ENCODE measurements at places on chromosomes 7 and 10.

DNA sequence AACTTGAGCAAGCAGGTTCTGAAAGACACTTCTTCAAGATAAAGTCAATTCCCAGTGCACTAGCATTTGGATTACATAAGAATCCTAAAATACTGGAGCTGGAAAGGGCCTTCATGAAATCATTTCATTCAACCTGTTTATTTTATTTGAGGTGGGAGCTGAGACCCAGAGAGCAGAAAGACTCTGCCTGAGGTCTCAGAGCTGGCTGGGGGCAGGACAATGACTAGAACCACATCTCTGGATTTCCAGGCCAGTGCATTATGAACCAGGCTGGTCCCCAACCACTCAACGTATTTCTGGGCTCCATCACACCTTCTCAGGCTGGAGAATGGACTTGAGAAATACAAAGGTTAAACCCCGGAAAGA is 8.4 kb downstream of the ANXA11 start:
- no peak for DNase-seq

GRCh38 chr10:32151871-32152270 is 95.6 kb upstream of the KIF5B start:
- no peak for DNase-seq

GRCh38 chr7:94418851-94419250 is 24.2 kb downstream of the COL1A2 start:
- no peak for DNase-seq

- no peak for DNase-seq
Measured at GRCh38 chr7:156038345-156038744, 226.1 kb upstream of the SHH start.

DNA sequence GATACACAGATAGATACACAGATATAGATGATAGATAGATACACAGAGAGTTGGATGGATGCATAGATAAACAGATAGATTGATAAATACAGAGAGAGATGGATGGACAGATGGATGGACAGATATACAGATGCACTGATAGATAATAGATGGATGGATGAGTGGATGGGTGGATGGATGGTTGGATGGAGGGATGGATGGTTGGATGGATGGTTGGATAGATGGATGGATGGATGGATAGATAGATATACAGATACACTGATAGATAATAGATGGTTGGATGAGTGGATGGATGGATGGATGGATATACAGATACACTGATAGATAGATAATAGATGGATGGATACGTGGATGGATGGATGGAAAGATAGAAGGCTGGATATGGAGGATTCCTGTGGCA is 290.0 kb upstream of the SHH start:
- no peak for DNase-seq

- no peak for DNase-seq
Measured at GRCh38 chr10:89248990-89249389, 2.6 kb downstream of the LIPA start.

DNA sequence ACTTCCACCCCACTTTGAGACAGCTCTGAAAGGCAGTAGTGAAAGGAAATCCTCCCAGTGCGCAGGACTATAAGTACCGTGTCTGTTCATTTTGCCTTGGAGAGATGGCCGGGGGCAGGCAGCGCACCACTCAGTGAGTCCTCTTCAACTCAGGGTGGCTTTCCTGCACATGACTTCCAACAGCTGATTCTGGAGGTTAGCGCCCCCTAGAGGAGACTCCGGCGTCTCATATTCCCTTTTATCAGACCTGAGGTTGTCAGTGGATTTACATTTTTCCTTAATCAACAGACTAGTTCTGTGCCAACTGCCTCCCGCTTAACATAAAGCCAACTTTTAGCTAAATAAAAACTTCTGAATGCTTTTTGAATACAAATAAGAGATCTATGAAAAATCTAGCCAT is 101.0 kb downstream of the HERPUD2 start:
- no peak for DNase-seq

DNA sequence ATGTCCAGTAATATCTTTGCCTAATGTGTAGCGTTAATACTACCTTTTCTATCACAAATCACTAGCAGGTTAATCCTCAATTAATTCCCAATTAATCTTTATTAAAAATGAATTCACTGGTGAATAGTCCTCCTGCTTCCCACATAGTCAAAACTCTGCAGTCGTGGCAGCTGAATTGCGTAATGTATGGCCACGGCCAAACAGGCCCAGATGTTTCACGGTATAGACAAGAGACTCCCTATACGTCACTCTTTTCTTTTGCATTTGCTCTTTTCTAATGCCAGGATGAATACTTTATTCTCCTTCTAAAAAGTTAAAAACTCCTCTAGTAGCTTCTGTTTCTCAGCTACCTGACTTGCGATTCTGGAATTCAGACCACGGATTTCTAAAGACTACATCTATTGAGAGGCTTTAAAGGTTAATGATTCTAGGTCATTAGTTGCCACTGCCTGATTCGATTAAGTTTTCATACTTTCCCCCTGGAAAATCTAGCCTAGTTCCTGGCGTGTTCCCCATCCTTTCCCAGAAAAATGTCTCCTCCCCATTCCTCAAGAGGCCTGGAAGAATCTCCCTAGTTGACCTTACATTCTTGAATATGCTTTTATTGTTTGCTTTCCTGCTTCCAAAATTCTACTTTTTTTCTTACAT is 16.9 kb downstream of the MEOX2 start:
- no peak for DNase-seq

GRCh38 chr7:134450294-134451000 is 8.5 kb downstream of the AKR1B1 start:
- DNase-seq = no peak

- DNase-seq = no peak
Measured at GRCh38 chr7:98137826-98138151, 31.1 kb downstream of the LMTK2 start.

DNA sequence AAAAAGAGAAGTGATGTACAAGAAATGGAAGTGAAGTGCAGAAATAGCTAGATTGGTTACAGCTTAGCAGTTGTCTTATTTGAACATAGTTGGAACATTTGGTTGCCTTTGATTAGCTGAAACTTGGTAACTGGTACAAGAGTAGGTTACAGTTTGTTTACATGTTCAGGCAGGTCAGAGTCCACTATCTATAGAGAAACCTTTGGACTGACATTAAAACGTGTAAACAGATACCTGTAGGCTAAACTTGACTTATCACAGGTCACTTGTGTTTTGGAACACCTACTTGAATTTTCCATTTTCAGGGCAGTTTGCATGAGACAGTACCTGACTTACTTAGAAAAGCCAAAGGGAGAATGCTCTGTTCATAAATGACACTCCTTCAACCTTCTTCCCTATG is 28.5 kb upstream of the CYP2C8 start:
- DNase-seq = no peak

DNA sequence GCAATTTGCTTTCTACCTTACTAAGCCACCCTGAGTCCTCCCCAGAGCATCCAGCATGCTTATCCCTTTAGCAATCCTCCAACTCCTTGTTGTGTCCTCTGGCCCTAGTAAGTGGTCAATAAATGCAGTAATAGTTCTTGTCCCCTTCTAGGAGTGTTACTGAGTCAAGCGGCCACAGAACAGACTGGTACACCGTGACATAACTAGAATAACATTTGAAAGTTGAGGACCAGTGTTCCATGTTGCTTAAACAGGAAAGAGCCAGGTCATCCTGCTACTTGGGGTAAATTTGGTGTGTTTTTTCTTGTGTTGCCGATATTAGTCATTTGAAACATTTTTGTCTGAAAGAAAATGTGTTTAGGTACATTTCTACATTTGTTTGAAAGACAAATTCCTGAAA is 4.8 kb upstream of the CDK6 start:
- no peak for DNase-seq

- no peak for DNase-seq
Measured at GRCh38 chr7:70645876-70646351, 486.0 kb upstream of the GALNT17 start.

- no peak for DNase-seq
Measured at GRCh38 chr10:87763086-87763861, 54.8 kb downstream of the ATAD1 start.

- DNase-seq = no peak
Measured at GRCh38 chr10:11827006-11827405, 3.9 kb downstream of the PROSER2 start.
